ENCODE measurements at places on chromosomes 4 and X.

DNA sequence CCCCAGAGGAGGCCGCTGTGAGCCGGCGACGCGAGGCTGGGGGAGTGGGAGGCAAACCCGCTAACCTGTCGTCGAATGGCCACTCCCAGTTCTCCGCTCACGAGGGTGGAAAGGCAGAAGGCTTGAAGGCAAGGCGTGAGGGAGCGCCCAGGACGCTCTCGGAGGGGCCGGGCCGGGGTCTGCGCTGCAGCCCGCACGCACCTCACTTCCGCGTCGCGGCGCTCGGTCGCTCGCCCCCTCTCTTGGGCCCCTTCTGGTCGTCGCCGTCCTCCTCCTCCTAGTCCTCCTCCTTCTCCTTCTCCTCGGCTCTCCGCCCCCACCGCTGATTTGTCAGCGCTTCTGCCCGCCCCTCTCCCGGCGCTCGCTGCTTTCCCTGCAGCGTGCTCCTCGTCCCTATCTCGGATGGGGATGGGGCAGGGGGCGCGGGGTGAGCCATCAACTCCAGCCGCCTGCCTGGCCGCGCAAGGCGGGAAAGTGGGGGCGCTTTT is at the start of gene SNCA:
Gene SNCA (minus strand): TSS at position 265 of the 488 bp plus-strand sequence. CDS start 1,494 bp downstream, outside the sequence.
- DNase-seq = peak; percentile 84

GRCh38 chr4:5101571-5101970 is 50.3 kb downstream of the STK32B start:
- DNase-seq = no peak

DNA sequence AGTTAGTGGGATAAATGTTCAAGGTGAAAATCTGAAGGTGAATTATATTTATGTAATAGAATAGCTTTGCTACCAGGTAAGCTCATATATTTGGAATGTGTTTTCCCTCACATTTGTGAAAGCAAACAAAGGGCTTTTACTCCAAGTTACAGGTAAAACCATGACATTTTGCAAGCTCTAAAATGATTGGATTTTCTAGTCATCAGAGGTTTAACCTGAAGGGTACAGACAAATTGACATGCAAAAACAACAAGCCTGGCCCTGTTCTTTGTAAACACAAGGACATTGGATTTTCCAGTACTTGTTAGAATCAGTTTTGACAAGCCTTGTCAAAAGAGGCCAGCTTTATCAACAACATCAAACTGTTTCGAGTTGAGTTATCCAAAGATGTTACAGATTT is 51.7 kb downstream of the ZFX start:
- DNase-seq = no peak

DNA sequence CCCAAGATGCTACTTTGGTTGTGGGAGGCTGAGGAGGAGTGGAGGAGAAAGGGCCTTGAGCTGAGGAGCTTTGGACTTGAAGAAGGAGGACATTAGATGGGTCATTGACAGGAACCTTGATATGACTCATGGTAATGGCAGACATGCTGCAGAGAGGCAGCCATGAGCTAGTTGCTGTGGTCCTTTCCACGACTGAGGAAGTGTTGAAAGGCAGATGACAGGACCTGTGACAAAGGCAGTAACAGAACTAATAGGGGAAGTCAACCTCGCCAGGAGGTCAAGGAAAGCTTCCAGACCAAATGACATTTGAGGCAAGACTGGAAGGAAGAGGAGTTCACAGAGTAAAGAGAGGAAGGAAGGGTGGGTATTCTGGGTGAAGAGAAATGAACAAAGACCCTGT is 7.6 kb upstream of the XPNPEP2 start:
- DNase-seq = no peak

- DNase-seq = peak; percentile 48
These were observed 592.9 kb downstream of the BCOR start for GRCh38 chrX:39504850-39505259.

Data from NCI-H1417 (cell line).